A549 treated with CORT108297 at 1 μM for 4 hours (cell line): ENCODE measurements at places on chromosomes 4 and X. TPM values are rescaled to one million over a fixed set of nuclear protein-coding genes. Genes with fewer than 3 reads are reported as not detected.

ADH1B gene
- total RNA-seq, result not detected in 5 replicates

MAGEB2 gene
- not detected in 5 replicates for total RNA-seq

GASK1B gene
- total RNA-seq, result 0.34 to 0.62 TPM (median 0.39 TPM) in 5 replicates

RGN gene
- 0.09 TPM in 1 of 5 replicates, not detected in the others for total RNA-seq

NDP gene
- not detected in 5 replicates for total RNA-seq
